ENCODE measurements at places on chromosomes 2 and 18. TPM values are rescaled to one million over a fixed set of nuclear protein-coding genes. Genes with fewer than 3 reads are reported as not detected.

Gene HMSD
- total RNA-seq: not detected

Gene CD207
- total RNA-seq: 0.11 TPM

Gene ANKRD62
- total RNA-seq: not detected

Gene POLR1B
- 30.1 TPM for total RNA-seq

Gene SPHKAP
- total RNA-seq: not detected

Gene IL36G
- total RNA-seq: not detected

Data from A375 (cell line).